ENCODE measurements at places on chromosomes 6 and 20.

DNA sequence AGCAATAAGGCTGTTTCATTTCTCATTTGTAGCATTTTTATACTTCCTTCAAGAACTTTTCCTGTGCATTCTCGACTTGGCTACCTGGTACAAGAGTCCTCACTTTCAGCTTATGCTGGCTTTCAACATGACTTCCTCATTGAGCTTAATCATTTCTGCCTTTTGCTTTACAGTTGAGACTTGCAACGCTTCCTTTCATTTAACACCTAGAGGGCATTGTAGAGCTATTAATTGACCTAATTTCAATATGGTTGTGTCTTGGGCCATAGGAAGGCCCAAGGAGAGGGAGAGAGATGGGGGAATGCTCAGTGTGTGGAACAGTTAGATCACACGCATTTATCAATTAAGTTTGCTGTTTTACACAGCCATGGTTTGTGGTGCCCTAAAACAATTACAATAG is 37.2 kb downstream of the SLC22A2 start:
- DNase-seq, result no peak

- DNase-seq, result peak; percentile 92
These were observed 52.4 kb downstream of the SCAND1 start for GRCh38 chr20:35901678-35902544.

GRCh38 chr6:52712136-52712535 is 41.2 kb downstream of the TMEM14A start:
- DNase-seq, result no peak

DNA sequence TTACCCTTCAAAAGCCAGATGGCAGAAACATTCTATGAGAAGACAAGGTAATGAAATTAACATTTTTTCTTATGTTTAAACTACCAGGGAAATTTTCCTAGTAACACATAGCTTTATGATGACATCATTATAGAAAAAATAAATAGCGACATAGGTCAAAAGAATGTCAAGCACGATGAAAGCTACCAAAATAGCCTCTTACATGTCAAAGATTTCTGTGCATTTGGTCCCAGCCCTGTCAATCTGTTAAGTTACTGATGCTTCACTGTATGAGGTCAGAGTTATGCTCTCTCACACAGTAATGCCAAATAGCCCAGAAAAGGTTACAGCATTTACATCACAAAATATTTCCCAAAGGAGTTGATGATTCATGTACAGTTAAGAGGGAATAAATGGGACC is 199.8 kb upstream of the DEFB112 start:
- peak; percentile 10 for DNase-seq

DNA sequence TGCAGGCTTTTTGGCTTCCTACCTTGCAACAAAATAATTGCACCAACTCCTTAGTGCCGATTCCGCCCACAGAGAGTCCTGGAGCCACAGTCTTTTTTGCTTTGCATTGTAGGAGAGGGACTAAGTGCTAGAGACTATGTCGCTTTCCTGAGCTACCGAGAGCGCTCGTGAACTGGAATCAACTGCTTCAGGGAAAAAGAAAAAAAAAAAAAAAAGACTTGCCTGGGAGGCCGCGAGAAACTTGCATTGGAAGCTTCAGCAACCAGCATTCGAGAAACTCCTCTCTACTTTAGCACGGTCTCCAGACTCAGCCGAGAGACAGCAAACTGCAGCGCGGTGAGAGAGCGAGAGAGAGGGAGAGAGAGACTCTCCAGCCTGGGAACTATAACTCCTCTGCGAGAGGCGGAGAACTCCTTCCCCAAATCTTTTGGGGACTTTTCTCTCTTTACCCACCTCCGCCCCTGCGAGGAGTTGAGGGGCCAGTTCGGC is 420 bp downstream of the SOX4 start:
- DNase-seq, result no peak

- no peak for DNase-seq
These were observed 35.0 kb upstream of the DSE start for GRCh38 chr6:116335612-116336215.

DNA sequence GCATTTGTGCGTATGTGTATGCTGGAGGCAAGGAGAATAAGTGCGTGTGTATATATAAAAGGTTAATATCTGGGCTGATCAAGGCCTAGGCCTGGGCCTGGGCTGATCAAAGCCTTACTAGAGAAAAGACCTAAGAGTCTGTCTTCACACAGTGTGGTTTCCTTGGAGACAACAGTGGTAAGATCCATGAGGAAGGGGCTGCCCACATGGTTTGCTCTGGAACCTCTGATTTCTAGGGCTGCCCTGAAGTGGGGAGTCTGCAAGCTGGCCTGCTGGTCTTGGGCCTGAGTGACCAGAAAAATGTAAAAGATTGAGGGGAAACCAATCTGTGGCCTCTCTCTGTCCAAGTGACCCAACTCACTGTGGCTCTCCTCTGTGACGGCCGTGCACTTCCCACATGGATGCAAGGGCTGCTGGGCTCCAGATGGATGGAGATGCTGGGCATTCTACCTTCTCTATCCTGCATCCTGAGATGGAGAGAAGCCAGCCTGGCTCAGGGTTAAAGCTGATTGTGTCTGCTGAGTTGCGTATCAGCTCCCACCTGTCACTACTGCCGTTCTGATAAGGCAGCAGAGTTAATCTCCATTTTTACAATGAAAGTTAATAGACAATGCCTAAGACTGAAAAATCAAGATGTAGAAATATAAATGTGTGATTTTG is 90.3 kb upstream of the NXT1 start:
- DNase-seq, result no peak

DNA sequence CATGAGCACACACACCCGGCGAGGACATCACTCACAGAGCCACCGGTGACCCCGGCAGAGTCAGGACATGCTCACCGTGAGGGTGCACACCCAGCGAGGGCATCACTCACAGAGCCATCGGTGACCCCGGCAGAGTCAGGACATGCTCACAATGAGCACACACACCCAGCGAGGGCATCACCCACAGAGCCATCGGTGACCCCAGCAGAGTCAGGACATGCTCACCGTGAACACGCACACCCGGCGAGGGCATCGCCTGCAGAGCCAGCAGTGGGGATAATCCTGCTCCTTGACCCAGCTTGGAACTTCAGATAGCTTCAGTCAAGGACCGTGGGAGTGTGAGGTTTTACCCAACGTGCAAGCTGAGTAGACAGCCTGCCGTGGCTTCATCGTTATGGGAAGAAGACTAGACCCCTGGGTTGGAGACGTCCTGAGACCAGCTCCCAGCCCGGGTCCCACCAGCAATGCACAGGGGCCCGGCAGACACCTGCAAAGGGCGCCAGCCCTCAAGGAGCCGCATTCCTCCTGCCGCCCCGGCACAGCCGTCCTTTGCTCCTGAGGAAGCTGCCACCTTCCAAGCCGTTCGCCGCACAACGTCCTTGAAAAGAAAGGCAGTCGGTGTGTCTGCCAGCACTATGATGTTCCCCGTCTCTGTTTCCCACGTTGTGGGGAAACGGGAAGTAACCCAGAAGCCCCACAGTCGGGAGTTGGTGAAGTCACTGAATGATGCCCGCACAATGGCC is 192.3 kb downstream of the DLL1 start:
- DNase-seq, result no peak

All from mesenchymal stem cell (in vitro differentiated cells and primary cell).